ENCODE measurements at places on chromosomes 5 and 9.
A peak's percentile ranks its signal among the peaks of the same experiment; 100 is the strongest.

DNA sequence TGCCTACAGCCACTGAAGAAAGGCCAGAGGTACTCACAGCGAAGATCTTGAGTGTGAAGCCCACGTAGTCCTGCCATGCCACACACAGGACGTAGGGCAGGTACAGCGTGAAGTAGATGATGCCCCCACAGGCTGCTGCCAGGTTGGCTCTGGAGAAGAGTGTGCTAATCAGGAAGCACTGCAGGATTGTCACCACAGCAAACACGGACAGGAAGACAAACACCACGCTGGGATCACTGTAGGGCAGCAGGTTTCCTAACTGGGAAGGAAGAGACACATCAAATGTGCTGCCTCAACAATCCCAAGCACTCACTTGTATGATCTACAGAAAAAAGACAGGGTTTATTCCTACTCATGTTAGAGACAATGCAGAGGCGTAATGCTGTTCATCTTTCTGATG, 63.0 kb downstream of the NIPSNAP3B start:
- DNase-seq = no peak

- DNase-seq = no peak
These were observed 161.8 kb downstream of the MED10 start for GRCh38 chr5:6216471-6217075.

DNA sequence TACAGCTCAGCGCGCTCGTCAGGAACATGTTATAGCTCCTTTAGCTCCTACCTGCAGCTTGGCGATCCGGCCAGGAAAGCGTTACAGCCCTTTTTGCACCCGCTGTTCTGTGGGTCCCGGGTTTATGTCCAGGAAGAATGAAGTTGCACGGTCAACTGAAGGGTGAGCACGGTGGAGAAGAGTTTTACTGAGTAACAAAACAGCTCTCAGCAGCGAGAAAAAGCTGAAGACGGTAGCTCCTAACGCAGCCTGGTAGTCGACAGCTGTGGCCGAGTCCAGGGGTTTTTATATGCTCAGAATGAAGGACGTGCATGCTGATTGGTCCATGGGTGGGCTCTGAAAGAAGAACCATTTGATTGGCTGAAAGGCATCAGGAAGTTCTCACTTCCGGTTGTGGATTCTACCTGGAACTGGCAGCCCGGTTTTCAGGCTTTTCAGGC, 1830.1 kb upstream of the NUDT12 start:
- DNase-seq = no peak

- no peak for DNase-seq
These were observed 591.7 kb downstream of the ACTL7B start for GRCh38 chr9:108264093-108264492.

GRCh38 chr5:42302186-42302585, 121.1 kb upstream of the GHR start:
- DNase-seq = no peak

GRCh38 chr5:133400120-133400519, 212.2 kb downstream of the FSTL4 start:
- DNase-seq = no peak

DNA sequence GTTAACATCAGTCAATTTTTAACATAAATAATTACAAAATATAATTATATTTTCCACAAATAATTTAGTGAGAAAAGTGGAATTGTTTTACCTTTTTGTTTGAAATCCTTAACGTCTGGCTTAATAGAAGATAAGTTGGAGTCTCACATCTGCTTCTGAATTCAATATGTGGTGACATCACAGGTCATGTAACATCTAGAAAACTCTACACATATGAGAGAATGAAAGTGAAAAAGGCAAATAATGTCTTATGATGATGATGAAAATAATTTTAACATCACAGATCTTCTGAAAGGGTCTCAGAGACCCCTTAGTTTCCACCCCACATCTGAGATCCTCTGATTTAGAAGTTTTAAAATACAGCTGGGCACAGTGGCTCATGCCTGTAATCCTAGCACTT, 81.5 kb downstream of the PRKACG start:
- DNase-seq = no peak

DNA sequence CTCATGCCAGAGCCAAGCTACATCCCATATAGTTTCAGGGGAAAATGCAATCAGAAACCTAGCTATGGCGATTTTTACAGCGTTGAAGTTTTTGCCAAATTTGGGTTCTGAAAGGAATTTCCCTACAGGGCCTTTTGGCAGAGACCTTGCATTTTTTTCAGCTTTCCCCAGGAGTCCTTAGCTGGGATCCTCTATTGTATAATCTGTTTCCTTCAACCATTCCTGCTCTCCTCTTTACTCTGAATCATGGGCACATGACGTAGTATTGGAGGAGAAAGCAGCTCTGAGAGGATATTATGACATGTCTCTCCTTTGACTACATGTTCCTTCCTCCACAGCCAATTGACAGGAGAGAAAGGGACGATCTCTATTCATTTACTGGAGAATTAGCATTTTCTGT, 118.5 kb upstream of the ERCC6L2 start:
- DNase-seq = peak; percentile 80

GRCh38 chr9:33988219-33988890, 60.3 kb downstream of the UBAP2 start:
- DNase-seq = no peak

DNA sequence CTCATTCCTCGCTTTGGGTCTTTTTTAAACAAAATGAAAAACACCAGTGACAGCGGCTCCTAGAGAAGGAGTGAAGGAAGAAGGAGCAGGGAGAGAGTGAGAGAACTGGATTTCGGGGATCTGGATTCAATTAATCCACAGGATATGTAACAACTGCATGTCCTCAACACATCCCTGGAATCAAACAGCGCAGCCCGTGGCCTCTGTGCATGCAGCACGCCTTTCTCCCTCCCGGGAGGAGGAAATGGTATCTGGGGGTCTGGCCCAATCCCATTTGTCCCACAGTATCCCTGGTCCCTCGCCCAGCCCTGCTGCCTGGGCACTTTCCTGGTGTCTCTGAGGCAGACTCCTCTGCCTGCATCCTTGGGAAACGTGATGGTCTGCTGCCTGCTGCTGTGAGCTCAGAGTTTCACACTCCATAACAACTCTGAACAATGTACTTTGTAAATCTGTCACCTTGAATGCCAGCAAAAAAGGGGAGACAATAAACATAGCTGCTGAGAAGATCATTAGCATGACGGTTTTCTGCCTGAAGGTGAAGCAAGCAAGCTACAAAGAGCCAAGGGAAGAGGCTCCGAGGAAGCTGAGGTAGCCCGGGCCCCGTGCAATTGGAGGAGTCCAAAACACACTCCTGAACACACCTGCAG, 56.1 kb downstream of the PTCH1 start:
- peak; percentile 47 for DNase-seq

DNA sequence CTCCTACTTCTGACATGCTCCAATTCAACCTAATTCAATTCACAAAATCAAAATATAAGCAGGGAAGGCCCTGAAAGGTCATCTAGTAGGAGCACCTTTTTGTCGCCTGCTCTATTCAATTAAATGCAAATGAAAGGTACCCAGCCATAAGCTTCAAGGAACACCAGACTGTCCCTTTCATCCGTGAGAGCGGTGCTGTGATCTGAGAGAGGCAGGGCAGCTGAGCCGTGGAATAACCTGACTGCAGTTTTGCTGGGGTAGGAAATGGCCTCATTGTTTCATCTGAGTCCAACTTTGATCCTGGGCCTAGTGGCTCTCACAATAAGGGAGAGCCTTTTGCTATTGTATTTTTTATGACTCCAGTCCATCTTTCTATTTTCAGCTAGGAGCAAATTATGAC, 39.8 kb upstream of the GLRA1 start:
- no peak for DNase-seq

- DNase-seq = no peak
These were observed 12.9 kb downstream of the SFXN1 start for GRCh38 chr5:175491223-175491622.

DNA sequence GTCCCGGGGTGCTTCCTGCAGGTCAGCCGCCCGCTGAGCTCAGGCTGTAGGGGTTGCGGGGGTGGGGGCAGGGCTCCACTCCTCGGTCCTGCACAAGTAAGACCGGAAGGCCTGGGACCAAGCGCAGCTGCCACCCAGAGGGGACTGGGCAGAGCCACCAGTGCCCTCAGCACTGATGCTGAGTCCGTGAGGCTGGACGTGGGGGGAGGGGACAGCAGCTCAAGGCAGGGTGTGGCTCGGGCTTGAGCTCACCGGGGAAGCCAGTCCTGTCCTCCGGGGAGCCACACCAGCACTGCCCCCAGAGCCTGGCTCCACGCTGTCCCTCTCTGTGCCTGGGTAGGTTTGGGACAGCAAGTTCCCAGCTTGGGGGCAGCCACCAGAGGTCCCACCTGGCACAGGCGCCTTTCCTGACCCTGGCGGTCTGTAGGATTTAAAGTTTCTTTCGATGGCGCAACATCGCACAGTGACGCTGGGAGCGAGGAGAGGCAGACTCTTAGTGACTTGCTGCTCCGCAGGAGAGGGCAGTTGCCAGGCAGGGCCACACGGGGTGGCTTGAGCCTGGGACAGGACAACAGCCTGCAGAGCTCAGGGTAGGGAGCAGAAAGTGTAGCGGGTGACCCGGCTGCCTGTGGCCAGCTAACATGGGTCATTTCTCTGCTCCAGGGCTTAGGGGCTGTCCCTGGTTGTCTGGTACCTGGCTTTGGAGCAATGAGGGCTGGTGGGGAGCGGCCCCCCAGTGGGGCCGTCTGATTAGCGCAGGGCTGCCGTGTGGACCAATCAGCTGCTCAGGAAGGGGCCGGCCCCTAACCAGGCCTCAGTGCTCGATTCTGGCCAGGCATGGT, 5.7 kb downstream of the LCN1 start:
- no peak for DNase-seq

GRCh38 chr5:160867976-160868375, 16.0 kb upstream of the ATP10B start:
- DNase-seq = no peak

- DNase-seq = peak; percentile 53
These were observed 1.3 kb downstream of the ANXA1 start for GRCh38 chr9:73152953-73153352.
